ENCODE measurements at places on chromosomes 7 and 10.

- no peak for DNase-seq
Measured at GRCh38 chr10:3054851-3055199, 12.5 kb upstream of the PFKP start.

DNA sequence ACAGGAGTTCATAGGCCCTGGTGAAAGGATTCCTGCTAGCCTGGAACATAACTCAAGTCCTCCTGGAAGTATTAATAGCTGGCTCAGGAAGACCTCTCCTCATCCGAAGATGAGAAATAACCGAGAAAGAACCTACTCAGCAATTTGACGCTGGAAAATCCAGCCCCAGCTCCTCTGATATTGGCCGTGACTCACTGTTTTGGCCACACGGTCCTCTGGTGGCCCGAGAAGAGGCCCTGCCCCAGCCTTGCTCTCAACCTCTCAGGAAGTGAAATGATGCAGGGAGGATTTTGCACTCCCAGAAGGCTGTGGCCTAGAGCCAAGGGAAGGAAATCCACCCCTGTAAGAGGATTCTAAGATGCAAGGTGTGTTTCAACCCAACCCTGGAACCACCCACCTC lies 121.6 kb downstream of the MTPAP start:
- DNase-seq: no peak

DNA sequence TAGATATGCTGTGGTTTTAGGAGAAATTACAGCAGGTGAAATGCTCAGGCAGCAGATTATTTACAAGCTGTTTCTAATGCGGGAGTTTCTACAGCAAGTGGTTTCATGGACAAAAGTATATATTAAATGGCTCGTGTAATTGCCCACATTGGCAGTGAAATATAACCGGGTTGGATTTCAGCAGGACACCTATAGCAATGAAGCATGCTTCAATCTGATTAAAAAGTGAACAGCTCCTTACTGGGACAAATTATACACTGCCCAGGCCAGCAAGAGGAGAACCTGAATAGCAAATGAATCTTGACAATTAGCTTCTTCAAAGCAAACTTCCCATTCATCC lies 35.2 kb upstream of the LYZL1 start:
- no peak for DNase-seq

- DNase-seq: no peak
Measured at GRCh38 chr10:21095073-21095472, 198.0 kb upstream of the NEBL start.

DNA sequence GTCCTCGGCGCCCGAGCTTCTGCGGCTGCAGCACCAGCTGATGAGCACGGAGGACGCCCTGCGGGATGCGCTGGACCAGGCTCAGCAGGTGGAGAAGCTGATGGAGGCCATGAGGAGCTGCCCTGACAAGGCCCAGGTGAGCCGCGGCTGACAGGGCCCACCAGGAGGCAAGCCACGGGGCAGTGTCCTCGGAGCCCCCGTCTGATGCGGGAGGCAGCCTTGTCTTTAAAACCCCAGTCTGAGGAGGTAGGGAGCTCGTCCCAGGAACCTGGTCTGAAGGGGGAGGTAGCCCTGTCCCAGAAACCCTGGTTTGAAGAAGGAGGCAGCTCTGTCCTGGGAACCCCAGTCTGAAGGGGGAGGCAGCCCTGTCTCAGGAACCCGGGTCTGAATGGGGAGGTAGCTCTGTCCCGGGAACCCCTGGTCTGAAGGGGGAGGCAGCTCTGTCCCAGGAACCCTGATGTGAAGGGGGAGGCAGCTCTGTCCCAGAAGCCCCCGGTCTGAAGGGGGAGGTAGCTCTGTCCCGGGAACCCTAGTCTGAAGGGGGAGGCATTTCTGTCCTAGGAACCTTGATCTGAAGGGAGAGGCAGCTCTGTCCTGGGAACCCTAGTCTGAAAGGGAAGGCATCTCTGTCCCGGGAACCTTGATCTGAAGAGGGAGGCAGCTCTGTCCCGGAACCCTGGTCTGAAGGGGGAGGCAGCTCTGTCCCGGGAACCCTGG lies 53.1 kb upstream of the GTF2IRD1 start:
- DNase-seq: no peak

DNA sequence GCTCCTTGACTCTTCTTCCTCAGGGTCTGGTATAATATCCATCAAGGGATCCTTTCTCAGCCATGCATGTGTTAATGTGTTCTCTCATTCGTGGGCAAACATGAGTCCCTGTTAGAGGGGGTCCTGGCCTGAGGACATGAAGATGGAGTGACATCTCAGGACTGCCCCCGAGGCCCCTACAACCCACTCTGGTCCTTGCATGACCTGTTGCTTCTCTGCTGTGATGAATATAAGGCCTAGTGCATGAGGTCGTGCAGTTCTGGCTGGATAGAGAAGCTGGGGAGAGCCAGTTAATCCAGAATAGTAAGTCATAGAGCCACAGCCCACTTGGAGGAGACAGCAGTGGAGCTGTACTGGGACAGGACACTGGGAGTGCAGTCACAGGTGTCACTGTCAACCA lies 4.6 kb upstream of the VWC2 start:
- DNase-seq: no peak

- no peak for DNase-seq
Measured at GRCh38 chr10:116720241-116720643, 22.1 kb downstream of the HSPA12A start.

DNA sequence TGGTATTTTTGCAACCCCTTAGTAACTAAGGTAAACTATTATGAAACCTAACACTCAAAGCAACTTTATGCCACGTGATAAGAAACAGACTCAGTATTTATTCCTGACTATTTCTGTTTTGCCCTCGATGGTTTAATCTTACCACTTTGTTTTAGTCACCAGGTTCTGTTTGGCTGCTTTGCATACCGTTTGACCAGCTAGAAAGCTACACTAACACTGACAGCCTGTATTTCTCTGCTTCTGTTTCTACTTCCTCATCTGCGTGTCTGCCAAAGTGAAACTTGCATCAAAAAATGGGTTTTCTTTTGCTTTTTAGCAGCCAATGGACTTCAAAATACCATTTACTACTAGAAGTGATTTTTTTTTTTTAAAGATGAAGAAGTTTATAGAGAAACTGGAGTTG lies 802.5 kb downstream of the GRM8 start:
- DNase-seq: no peak

DNA sequence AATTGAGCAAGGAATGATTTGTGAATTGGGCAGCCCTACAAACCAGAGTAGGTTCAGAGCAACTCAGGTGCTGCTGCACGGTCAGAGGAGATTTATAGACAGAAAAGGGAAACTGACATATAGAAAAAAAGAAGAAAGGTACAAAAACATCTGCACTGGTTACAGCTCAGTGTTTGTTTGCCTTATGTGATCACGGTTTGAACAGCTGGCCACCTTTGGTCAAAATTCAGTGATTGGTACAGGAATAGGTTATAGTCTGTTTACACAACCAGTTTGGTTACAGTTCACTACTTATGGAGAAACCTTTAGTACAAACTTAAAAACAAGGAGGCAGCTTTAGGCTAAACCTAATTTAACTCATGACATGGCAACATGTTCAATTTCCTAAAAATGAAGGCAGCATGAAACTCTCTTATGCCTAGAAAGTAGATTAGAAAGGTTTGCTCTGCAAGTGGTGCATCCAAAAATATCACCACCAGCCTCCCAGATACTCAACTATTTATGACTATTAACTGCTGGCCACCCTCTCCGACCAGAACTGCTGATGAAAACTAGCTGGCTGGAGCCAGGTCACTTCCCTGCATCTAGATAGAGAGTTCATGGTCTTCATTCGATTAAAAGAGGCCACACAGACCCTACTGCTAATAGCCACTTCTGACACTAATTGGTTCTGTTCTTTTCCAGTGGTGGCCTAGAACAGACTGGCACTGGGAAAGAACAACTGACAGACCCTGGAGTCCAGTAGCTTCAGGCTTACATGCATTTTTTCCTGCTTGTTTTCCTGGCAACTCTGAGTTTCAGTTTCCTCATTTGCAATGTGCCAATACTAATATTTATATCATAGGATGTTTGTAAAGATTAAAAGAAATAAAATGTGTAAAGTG lies 548.0 kb downstream of the CCSER2 start:
- no peak for DNase-seq

GRCh38 chr7:151210087-151210854 lies at the start of gene H2BK1:
H2BK1 (minus strand) TSS chr7:151210488; CDS start chr7:151210318, 170 bp downstream.
- DNase-seq: no peak

GRCh38 chr7:82164813-82165212 lies 278.8 kb downstream of the CACNA2D1 start:
- DNase-seq: no peak

DNA sequence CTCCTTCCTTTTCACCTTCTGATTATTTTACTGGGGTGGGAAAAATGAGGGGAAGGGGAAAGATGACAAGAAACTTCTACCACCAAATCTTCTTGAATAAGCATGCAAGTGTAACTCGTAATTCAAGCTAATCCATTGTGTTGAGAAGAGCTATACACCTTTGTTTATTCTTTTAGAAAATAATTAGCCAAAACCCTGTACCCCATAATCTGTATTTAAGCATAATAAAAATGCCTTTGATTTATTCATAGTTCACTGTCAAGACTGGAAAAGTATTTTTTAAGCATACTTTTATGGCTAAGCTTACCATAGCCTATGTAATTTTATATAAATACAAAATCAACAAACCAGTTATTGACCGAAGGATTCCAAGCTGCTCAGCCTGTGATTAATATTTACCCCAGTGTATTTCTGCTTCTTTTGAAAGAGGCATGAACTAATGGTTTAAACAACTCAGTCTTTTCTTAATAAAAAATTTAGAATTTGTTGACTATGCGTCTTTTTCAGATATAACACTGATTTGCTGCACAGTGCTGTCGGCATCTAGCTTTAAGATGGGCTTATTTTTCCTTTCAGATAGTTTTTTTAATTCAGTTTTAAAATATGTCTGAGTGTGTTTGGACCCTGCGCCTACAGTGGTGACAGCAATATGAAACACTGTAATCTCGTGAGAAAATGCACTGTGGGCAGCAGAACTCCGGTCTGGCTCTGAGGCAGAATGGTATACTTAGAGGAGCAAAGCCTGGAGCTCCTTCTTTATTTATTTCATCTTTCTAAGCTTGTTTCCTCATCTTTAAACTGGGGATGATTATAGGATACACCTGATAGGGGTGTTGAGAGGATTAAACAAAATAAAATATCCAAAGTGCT lies 238.8 kb upstream of the LRGUK start:
- DNase-seq: no peak

DNA sequence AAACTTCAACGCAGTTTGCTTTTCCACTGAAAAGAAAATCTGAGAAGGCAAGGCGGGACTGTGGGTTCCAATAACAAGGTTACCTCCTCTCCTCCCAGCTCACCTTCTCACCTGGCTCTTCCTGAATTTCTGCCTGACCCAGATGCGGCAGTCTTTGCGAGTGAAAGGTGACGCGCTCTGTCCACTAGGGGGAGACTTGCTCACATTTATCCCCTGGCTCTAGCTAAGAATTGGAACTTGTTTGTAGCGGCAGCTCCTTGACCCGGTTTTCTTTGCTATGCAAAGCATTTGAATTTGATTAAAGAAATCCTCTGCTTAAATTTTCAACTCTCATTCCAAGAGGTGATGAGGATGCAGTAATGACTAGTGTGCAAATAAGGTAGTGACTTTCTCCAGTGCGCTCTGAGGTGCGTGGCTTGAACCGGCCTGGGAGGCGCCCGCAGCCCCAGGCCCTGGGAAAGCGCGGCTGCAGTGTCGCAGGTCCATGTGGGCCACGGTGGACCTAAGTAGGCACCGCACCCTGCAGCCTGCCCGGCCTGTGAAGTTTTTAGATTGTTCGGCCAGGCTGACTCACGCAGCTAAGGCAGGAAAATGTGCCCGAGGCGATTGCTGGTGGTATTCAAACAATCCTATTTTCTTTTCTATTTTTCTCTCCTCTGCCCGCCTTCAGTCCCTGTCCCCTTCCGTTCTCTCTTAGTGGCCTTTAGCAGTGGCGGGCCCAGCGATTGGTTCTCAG lies 336.9 kb upstream of the NPSR1 start:
- no peak for DNase-seq
